ENCODE measurements at places on chromosomes 5 and 9.

DNA sequence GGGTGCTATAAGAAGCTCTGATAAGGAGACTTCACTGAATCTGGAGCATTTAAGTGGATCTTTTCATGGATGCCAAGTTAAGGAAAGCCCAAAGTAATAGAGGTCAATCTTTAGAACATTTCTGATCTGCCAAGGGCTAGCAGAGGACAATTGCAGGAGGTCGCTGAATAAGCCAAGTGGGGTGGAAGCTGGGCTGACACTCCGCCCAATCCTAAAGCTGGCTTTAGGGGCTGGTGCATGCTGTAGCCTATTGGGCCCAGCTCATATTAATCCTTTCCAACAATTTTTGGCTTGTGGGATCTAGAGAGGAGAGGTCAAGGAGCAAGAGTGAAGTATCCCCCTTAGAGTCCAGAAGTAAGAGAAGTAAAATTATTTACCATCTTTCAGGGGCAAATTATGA lies 526.5 kb downstream of the RAB3C start:
- no peak for DNase-seq

DNA sequence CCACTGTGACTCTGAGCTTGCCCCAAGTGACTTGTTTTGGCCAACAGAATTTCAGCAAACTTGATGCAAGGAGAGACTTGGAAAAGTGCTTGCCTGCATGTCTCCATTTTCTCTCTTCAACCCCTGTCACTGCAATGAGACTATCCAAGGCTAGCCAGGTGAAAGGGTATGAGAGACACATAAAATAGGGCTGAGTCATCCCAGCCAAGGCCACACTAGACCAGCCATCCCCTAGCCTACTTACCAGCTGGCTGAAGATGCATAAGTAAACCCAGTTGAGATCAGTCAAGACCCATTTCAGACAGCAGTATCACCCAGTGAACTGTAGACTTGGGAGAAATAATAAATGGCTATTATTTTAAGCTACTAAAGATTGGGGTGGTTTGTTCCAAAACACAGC lies 52.9 kb upstream of the VLDLR start:
- no peak for DNase-seq

- DNase-seq, result no peak
These were observed 122.3 kb upstream of the CDH10 start for GRCh38 chr5:24767086-24767485.

DNA sequence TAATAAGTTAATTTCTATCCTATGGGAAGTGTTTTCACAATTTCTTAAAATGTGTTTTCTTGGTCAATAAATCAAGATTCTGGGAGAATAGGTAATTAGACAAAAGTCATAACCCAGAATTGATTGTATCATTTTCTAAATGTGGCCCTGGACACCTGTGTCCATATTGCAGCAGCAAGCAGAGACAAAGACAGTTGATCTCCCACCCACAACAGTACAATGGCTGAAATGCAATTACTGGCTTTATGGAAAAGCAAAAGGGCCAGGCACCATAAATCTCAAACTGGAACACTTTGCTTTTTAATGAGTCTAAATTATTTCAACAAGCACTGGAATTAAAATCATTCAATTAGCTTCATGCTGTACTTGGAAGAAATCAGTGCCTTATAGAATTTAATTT lies 157.2 kb downstream of the ESM1 start:
- DNase-seq, result no peak

DNA sequence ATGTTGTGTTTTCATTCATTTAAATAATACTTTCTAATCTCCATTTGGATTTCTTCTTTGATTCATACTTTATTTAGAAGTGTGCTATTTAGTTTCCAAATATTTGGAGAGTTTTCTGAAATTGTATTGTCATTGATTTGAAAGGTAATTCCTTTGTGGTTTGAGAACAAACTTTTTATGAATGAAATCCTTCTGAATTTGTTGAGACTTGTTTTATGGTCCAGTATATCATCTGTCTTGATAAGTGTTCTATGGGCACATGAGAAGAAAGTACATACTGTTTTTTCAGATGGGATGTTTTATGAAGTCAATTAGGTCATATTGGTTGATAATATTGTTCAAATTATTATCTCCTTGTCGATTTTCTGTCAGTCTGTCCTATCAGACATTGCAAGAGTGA lies 953.8 kb downstream of the NR2F1-AS1 start:
- no peak for DNase-seq
